ENCODE measurements at places on chromosomes 11 and 22.

DNA sequence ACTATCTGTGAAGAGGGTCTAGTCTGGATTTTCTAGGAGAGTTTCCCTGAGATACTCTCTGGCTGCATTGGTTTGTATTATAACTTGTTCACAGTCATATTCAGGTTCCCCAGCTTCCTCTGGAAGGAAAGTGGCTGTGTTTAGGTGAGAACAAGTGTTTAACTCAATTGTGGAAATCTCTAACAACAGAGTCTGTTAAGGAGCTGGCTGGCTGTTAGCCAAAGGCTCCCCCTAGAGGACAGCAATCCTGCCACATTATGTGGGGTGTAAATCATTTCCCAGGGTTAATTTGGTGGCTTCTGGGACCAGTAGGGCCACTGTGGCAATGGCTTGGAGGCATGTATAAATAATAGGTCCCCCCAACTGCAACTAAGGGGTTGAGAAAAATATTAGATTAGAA, 18.4 kb downstream of the MS4A6E start:
- no peak for DNase-seq

DNA sequence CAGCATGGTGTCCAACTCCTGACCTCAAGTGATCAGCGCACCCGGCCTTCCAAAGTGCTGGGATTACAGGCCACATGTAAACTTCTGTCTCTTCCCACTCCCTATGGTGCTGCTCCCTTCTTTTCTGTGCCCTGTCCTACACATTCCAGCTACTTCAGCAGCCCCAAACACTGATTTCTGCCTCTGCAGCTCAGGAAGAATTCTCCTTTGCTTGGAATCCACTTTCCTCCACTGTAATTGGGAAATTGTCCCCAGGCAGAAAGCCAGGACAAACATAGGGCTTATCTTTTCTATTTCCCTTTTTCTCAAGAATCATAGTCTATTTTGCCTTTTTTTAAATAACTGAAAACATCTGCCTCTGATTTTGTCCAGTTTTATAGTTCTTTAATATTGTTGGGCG, 21.3 kb upstream of the DRG1 start:
- DNase-seq: no peak

DNA sequence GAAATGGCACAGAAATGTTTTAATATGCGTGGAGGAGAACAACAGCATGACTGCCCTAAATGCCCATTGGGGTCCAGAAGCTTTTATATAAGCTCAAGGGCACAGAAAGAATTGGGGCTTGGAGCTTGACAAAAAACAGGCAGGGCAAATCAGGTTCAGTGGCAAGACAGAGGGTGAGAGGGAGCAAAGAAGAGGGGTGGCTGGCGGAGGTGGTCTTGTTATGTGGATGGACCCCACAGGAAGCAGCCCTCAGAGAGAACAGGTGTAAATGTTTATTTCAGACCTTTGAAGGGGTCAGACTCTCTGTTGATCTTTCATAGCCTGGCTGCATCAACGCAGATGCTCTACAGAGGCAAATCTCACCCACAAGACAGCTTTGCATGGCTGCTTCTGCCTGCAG, 213.1 kb upstream of the B3GAT1 start:
- DNase-seq: no peak

GRCh38 chr11:47004595-47005033, 68.1 kb downstream of the CSTPP1 start:
- peak; percentile 10 for DNase-seq

GRCh38 chr11:15127341-15127740, 12.6 kb downstream of the INSC start:
- DNase-seq: no peak

DNA sequence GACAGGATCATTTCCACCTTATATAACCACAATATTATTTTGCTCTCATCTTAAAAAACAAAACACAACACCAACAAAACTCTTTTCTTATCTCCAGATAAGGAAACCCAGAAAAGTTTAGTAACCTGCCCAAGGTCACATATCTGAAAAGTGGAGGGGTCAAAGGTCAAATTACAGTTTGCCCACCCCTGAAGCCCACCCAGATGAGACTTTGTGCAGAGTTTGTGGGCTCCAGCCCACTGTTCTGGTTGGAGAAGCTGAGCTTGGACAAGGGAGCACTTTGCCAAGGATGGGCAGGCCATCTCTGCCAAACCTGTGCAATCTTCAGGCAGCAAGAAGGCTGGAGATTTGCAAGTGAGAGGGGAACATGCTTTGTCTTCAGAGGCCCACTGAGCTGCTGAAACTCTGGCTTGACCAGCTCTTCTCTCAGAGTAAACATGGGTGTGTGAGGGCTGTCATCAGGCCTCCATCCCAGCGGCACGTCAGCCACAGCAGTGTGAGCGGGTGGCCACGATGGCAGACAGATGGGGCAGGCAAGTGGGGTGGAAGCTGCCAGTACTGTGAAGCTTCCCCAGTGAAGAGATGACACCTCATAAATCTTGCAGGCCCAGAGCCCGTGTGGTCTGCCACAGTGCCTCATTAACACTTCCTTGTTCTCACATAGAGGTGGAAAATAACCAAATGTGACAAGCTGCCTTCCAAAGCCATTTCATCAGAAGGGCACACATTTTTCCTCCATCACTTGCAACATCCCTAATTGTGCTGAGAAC, 111.8 kb downstream of the CCDC81 start:
- no peak for DNase-seq

DNA sequence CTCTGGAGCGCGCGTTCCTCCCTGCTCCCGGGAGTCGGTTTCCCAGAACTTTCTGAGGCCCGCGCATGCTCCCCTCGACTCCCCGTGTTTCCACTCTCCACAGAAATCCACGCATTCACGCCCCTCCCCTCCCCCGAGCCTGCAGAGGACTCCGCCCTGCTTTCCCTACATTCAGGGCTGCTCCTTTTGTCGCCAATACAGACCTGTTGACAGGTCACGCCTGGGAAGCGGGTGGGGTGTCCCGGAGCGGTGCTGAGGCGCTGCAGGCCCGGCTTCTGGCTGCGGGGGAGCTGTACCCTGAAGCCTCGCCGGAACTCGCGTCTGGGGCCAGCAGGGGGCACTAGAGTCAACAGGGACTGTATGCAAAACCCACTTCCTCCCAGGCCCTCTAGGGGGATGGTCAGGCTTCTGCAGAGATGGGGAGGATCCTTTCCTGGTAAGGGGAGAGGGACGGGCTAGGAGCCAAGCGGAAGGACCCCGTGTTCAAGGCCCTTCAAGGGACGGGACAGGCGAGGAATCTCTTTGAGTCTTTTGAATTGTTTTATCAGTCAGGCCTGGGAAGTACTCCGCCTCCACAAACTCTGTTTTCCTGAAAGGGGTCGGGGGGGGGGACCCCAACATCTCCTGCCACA, at the start of gene PRAME:
Gene PRAME, minus strand, starts transcription at position 294 of the 632 bp plus-strand sequence. CDS start 2,433 bp downstream, outside the sequence.
- DNase-seq: peak; percentile 88

DNA sequence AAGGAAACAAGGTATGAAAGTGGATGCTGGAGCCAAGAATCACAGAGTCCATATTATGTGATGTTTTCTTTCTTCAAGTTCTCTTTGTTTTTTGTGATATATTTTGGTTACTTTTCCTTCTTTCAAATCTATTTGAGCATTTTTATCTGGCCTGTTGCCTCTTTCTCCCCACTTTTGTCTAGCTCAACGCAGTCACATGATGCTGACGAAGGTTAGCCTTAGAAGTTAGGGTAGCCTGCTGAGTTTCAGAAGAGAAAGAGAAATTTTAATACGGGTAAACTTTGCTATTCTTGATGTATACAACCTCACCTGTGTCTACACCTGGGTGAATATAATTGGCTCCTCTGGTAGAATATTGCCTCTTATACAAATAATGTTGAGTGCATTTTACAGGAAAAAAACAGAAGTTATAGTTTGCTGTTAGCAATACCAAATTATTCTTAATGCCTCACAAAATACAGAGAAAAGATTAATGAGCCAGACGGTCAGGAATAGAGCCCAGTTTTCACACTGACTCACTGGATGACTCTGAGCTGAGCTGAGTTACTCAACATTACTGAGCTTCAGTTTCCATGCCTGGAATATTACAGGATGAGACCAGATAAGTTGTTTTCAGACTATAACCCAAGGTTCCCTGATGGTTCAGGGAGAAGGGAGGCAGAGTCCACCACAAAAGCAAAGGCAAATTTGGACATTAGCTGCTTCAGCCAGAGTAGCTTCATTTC, 161.6 kb upstream of the BDNF start:
- DNase-seq: no peak

DNA sequence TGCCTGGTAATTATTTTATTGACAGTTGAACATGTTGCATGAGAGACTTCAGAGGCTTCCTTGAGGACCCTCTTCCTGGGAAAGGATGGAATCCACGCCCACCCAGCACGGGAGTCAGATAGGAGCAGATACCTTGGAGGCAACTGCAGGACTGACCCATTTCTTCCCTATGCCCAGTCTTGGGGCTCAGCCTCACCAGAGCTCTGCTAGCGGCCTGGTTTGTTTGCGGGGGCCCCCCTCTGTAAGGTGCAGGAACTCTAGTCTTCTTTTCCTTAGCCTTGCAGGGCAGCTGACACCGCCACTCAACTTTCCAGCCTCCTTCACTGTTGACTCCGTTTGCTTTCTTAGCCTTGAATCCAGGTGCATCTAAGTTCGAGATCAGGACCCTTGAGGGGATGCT, 1032.8 kb downstream of the BRD1 start:
- DNase-seq: no peak

- no peak for DNase-seq
Observed at GRCh38 chr22:30643055-30643875, 7.7 kb downstream of the SLC35E4 start.

- no peak for DNase-seq
Observed at GRCh38 chr11:129740125-129740719, 75.4 kb upstream of the TMEM45B start.

- DNase-seq: no peak
Observed at GRCh38 chr11:19691815-19692500, 20.7 kb upstream of the NAV2 start.

DNA sequence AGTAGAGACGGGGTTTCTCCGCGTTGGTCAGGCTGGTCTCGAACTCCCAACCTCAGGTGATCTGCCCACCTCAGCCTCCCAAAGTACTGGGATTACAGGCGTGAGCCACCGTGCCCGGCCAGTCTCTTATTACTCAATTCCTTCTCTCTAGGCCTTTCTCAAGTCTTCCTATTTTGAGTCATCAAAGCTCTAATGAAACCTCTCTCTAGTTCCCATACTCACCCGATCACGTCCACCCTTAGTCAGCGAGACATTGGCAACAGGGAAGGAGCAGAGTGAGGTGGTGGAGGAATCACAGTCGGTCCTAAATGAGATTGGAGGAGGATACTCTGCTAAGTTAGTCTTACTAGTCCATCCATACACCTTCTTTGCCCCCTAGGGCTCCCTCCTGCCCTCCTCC, 5.0 kb downstream of the BSCL2 start:
- no peak for DNase-seq

DNA sequence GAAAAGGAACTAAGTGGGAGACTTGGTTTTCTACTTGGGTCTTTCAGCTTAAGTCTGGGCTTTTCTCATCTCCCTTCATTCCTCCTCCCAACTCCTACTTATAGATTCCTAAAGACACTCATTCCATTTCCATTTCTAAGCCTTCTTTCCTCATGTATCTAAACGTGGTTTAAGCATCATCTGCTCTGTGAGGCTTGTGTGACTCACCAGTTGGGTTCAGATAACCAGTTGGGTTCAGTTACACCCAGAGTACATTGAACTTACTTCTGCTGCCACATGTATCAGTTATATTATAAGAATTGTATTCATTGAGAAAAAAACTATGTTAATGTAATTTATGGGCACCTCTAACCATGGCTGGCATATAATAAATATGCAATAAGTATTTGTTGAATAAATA, 831.2 kb upstream of the CCDC90B start:
- DNase-seq: no peak

DNA sequence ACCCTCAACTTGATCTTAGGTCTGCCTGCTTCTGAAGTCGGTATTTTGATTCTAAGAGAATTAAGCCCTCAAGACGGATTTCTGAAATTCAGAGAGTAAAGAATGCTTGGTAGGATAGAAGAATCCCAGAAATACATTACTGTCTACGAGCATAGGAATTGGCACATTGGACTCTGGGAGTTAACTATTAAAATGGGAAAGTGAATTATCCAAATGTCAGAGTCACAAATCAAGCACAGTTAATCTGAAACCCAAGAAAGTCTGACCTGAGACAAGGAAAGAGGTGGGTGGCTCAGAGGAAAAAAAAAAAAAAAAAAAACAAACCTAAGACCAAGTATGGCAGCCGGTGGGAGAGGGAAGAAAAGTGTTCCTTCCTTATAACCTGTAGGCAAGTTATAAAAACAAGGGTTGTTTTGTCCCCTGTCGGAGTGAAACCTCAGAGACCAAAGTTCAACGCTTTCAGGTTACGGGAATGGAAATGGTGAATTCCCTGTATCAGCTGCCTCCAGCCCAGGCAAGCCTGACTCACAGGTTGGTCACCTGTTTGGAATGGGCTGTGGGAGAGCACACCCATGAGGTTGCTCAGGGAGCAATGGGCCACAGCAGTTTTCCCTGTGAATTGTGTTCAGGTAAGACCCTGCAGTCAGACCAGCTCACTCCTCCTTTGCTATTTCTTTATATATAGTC, 139.0 kb downstream of the ETS1 start:
- no peak for DNase-seq

- peak; percentile 39 for DNase-seq
Observed at GRCh38 chr22:37045958-37046357, 5.6 kb upstream of the KCTD17 start.

DNA sequence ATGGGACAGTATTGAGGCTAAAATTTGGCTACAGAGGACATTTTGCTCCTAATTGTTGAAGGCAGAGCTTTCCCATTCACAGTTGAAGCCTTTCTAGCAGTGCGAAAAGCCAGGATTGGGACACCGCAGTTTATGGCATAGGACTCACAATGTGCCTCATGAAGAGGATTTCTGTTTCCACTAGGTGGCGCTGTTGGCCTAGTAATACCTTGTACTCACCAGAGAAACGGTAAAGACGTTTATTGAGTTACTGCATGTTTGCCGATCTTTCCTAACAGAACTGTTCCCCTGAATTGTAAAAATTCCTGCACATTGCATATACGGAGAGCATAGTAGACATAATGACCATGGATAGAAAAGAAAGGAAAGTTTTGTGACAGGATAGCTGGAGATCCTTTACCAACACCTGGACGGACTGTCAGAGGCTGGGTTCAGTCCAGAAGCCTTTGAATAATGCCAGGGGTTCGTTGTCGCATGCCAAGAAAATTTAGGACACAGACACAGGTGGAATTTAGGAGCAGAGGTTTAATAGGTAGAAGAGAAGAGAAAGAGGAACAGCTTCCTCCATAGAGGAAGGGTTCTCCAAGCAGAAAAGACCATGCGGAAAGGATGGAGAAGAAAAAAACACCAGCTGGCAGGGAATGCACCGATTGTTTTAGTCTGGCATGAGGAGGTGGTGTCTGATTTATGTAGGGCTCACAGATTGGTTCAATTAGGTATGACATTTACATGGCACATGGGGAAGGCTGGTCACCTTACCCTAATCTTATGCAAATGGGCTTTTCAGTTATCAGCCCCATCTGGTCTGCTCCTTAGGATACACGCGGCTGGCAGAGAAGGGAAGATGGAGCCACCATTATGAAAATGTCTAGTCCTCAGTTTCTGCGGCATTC, 10.8 kb upstream of the OR51D1 start:
- no peak for DNase-seq

GRCh38 chr11:79834015-79834414, 393.2 kb upstream of the TENM4 start:
- DNase-seq: no peak
